Thoracic aorta (tissue), 2 donors: ENCODE measurements at places on chromosomes 13 and 19. TPM values are rescaled to one million over a fixed set of nuclear protein-coding genes. Genes with fewer than 3 reads are reported as not detected.

DNA sequence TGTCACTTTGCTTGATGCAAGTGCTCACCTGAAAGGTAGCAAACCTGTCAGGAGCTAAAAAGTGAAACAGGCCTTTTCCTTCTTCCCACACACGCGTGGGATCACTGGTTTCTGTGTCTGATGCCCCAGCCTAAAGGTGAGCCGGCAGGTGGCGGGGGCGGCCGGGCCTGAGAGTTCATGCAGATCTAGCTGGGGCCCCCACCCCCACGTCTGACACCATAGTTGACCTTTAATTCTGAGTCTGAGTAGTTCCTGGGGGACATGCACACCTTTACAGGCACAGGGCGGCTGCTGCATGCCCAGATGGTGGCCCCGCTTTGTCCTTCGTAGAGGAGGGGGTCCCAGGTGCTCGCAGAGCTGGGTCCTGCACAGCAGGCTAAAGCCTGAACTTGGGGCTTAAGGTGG lies 345.3 kb downstream of the TEX29 start:
- DNase-seq = no peak

DNA sequence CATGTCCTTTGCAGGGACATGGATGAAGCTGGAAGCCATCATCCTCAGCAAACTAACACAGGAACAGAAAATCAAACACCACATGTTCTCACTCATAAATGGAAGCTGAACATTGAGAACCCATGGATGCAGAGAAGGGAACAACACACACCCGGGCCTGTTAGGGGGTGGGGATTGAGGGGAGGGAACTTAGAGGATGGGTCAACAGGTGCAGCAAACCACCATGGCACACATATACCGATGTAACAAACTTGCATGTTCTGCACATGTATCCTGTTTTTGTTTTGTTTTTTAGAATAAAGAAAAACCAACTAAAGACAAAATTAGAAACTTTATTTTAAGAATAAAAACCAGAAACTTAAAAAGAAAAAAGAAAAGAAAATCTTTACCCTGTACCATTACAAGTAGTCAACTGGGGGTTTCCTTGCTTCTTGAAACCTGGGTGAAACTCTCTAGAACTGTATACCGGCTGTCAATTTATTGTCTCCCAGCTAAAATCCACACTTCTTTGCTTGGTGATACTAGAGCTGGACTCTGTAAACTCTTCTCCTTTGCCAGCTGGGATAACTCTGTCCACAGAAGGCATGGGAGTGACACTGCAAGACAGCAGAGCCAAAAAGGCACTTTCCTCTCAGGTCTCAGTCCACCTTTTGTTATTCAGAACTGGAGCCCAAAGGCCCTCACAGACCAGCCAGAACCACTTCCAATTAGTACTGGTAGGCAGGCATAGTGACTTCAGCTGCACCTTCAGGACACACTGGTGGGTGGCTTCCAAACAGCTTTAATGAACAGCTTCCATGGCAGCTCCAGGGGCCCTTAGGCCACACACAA lies 9.0 kb downstream of the MICU2 start:
- DNase-seq = no peak

DNA sequence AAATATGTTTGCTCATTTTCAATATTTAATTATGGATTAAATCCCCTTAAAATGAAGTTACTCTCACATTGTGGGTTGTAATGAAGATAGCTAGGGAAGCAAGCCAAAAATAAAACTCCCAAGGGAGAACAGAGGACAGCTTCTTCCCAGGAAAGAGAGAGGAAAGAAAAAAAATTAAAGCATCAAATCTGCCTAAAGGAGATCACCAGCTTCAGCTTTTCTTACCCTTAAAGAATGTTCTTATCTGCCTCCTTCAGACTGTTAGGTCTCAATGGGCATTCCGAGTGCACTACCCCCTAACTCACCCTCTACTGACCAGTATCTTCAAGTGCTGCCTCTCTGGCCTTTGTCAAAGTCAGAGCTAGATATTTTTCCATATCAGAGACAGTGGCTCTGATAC lies 55.2 kb downstream of the XPO4 start:
- DNase-seq = no peak

GRCh38 chr19:48772503-48772953 lies 17.2 kb downstream of the FGF21 start:
- DNase-seq = no peak

DNA sequence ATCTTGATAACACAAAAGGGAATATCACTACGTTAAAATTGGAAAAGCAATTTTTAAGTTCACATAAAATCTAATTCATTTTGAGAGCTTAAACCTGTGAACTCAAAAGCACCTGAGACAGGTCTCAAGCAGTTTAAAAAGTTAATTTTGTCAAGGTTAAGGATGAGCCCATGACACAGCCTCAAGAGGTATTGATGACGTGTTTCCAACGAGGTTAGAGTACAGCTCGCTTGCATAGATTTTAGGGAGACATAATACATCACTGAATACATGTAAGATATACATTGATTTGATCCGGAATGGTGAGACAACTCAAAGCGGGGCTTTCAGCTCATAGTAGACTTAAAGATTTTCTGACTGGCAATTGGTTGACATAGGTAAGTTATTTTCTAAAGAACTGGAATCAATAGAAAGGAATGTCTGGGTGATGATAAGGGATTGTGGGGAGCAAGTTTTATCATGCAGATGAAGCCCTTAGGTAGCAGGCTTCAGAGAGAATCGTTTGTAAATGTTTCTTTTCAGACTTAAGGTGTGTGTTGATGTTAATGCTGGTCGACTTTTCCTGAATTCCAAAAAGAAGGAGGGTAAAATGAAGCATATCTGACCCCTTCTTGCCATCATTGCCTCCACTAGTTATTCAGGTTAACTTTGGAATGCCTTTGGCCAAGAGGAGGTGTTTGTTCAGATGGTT lies 2890.6 kb downstream of the PCDH9 start:
- no peak for DNase-seq

DNA sequence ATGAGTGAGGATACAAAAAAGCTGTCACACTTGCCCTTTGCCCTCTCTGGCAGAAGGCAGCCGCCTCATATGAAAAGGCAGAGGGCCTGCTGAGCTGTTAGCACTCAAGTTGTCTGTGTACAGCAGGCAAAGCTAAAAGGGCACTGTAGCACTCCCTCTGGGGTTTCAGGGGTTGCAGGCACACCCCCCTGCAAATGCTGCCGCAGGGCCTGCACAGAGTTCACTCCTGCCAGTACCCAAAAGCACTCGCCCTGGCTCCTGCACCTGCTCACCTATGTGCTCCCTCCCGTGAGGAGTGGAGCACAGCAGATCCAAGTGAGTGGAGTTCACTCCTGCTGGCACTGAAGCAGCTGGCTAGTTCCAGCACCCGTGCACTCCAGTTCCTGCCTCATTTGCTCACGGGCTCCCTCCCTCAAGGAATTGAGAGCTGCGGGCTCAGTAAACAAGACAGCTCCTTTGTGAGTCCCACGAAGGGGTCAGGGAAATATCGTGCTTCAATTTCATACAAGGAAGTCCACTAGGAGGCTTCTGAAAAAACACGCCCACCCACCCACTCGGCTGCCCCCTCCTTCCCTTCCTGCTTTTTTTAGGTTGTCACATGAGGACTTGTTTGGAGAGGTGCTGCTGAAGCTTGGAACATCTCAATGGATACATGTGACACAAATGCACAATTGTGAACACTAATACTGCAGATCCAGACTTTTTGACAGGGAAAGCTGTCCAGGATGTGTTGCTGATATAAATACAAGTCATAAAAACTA lies 9.9 kb upstream of the RCBTB2 start:
- DNase-seq = no peak

DNA sequence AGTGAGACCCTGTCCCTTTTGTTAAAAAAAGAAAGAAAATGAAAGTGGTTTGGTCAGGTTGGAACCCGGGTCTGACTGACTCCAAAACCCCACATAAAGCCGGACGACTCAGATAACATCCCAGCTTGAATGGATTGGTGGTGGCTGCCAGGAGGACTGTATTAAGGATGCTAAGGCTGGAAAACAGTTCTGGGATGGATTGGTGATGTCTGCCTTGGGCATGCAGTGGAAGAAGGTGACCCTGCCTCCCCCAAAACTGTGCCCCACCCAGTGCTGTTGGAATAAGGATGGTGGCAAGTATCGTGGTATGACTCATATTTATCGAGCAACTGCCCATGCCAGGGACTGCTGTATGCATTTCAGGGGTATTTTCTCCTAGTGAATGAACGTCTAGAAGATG lies 18.5 kb upstream of the COLGALT1 start:
- DNase-seq = no peak

DNA sequence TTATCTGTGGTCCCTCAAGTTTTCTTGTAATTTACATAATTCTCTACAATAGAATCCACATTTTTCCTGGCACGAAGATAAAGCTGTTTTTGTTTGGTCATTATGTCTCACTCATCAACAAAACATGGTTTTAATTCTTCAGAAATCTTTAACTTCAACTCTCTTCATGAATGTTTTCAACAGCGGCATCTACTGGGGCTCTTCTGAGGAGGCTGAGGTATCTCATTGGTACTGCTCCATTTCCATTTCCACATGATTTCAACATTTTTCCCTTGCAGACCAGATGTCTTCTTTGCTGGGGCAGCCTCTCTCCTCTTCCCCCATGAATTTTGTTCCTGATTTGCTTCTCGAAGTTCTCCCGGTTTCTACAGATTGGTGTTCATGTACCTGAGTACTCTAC lies 5.8 kb upstream of the KBTBD7 start:
- DNase-seq = no peak

DNA sequence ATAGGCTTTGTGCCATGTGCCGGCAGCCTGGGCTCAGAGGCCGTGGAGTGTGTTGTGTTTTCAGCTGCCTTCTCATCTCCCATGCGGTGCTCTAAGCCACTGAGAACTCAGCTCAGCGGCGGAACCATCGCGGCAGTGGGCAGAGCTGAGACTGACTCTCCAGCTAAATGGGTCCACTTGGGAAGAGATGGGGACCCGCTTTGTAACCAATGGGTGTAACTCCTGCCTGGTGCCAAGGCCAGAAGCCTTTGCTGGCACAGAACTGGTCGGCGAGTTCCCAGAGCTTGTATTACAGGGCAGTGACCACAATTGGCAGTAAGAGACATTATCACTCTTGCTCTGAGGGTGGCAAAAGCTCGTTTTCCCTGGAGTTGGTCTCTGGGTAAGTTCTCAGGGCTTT lies 183.0 kb downstream of the STK24 start:
- DNase-seq = no peak

GRCh38 chr19:47786566-47786965 lies 8.1 kb downstream of the SELENOW start:
- DNase-seq = no peak

DNA sequence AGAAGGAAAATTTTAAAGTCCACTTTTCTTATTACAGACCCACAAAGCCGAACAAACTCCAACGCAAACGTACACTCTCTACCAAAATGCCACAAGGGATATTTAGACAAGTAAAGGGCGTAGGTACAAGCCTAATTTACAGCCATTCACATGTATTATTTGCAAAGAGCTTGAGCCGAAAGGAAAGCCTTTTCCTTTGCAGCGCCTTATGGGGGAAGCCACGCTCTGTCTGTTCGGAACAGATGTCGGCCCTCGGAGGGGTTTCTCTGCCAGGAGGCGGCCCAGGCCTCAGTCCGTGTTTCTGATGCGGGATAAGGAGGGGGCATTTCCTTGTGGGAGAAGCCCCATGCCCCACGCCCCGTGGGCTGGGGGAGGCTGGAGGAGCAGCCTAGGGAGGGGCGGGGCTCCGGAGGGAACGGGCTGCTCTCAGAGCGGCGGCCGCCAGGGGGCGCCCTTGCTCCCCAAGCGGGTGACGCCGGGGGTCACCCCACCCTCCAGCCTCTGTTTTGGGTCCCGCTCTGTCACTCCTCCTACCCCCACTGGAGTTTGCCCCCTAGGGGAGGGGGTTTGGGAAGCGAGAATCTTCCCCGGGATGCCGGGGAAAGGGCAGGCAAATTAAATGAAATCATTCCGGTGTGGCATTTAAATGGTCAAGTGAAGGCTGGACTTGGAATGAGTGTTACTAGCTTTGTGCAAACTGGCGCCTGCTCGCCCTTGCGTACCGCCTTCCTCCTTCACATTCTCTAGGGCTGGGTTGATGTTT lies 2.9 kb downstream of the HTR2A start:
- no peak for DNase-seq

DNA sequence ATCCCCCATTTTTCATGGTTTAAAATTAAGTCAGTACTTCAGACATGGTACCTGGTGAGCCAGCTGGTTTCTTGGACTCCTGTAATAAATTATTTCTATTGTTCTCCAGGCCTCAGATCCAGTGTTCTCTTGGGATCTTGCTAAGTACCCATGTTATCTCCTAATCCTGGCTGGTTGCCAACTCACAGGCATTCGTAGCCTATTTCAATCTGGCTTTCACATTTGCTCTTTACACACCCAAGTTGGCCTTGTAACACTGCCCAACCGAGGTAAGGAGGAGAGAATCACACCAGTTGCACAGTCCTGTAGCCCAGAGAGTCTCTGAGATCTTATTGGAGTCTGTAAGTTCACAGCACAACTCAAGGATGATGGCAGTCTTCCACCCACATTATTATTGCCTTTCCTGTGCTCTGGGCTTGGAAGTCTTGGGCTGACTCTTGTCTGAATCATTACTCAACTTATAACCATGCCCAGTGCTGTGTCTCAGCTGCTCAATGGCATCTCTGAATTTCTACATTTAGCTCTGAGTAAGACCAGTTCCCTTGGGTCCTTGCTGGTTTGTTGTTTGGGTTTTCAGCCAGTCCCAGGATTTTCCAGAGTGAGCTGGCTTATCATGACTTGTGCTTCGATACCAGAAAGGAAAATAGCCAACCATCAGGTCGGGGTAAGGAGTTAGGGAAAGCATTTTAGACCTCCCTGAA lies 76.6 kb upstream of the KLF12 start:
- DNase-seq = peak; percentile 32

DNA sequence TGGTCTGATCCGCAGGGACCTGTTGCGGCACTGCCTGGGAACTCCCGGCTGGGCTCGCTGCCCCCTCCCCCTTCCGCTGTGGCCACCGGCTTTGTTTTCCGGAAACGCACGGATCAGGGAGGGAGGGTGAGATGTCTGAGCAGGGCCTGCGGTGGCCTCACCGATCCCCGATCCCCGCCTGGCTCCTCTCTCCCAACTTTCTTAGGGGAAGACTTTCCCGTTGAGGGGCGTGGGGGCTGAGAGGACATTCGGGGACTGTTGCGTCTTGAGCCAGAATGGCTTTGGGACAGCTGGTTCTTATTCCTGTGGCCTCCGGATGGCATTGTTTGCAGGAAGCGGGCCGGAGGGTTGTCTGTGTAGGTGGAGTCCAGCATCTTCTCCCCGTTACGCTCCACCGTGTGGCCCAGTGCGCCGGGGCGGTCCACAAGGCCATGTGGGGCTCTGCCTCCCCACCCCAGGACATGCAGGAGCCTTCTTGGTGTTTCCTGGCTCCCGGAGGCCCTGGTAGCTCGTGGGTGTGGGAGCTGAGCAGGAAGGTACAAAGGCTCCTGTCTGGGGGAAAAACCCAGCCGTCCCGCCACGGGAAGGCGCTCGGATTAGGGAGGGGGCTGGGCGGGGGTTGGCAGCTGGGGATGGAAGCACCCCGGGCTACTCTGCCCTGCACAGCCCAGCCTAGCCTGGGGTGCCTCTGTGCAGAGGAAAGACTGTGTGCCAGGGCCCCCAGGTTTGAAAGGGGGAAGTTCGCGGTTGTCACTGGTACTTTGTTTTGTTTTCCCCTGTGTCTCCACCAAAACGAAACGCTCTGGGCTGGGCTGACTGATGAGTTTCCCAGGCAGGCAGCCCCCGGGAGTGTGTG lies 1.3 kb downstream of the CSNK1G2 start:
- DNase-seq = no peak

The MBD3L3 gene
- not detected for total RNA-seq

The PRKCSH gene
- total RNA-seq = 123 TPM

The SLC46A3 gene
- total RNA-seq = 16.4 TPM

The PSG3 gene
- total RNA-seq = not detected

The PLEKHF1 gene
- total RNA-seq = 56.2 TPM
